ENCODE measurements at places on chromosomes 2 and 18. TPM values are rescaled to one million over a fixed set of nuclear protein-coding genes. Genes with fewer than 3 reads are reported as not detected.

IL1R1 gene
- 1.0 TPM for total RNA-seq

LONRF2 gene
- 0.06 TPM for total RNA-seq

FARSB gene
- 11.8 TPM for total RNA-seq

TSPYL6 gene
- total RNA-seq = not detected

AKAIN1 gene
- total RNA-seq = not detected

INHBB gene
- not detected for total RNA-seq

FNDC4 gene
- total RNA-seq = not detected

SERPINB10 gene
- not detected for total RNA-seq

SERPINB12 gene
- not detected for total RNA-seq

QPCT gene
- 1.4 TPM for total RNA-seq

ANKRD29 gene
- not detected for total RNA-seq

APCDD1 gene
- total RNA-seq = not detected

PIKFYVE gene
- total RNA-seq = 44.5 TPM

PLEK gene
- total RNA-seq = 10.7 TPM

GPR45 gene
- not detected for total RNA-seq

SPDYA gene
- 4.5 TPM for total RNA-seq

UGT1A5 gene
- total RNA-seq = not detected

NPHP1 gene
- 0.23 TPM for total RNA-seq

ARL5A gene
- total RNA-seq = 41.6 TPM

AMMECR1L gene
- total RNA-seq = 18.7 TPM

ADD2 gene
- 1.1 TPM for total RNA-seq

RESP18 gene
- total RNA-seq = not detected

TUBA3E gene
- total RNA-seq = not detected

MYO3B gene
- total RNA-seq = not detected

SCYGR4 gene
- total RNA-seq = not detected

TTR gene
- total RNA-seq = not detected

PLA2R1 gene
- total RNA-seq = not detected

RFX8 gene
- total RNA-seq = 1.3 TPM

LAMA3 gene
- not detected for total RNA-seq

SP140L gene
- total RNA-seq = 102 TPM

NEMP2 gene
- total RNA-seq = 20.7 TPM

MLPH gene
- not detected for total RNA-seq

LRATD1 gene
- total RNA-seq = not detected

FLACC1 gene
- total RNA-seq = 10.3 TPM

PCARE gene
- total RNA-seq = not detected

LIMS3 gene
- 3.6 TPM for total RNA-seq

SPTBN1 gene
- 121 TPM for total RNA-seq

ICOS gene
- total RNA-seq = 53.2 TPM

RNF125 gene
- total RNA-seq = 38.2 TPM

SP9 gene
- total RNA-seq = not detected

SULT1C2 gene
- total RNA-seq = 0.23 TPM

CELF4 gene
- not detected for total RNA-seq

DYNAP gene
- not detected for total RNA-seq

RUFY4 gene
- total RNA-seq = 0.30 TPM

DPYSL5 gene
- not detected for total RNA-seq

FTCDNL1 gene
- 2.3 TPM for total RNA-seq
